Urothelium cell line (cell line): ENCODE measurements at places on chromosomes 11 and 22.

GRCh38 chr11:19614370-19614940, 98.2 kb upstream of the NAV2 start:
- no peak for DNase-seq

DNA sequence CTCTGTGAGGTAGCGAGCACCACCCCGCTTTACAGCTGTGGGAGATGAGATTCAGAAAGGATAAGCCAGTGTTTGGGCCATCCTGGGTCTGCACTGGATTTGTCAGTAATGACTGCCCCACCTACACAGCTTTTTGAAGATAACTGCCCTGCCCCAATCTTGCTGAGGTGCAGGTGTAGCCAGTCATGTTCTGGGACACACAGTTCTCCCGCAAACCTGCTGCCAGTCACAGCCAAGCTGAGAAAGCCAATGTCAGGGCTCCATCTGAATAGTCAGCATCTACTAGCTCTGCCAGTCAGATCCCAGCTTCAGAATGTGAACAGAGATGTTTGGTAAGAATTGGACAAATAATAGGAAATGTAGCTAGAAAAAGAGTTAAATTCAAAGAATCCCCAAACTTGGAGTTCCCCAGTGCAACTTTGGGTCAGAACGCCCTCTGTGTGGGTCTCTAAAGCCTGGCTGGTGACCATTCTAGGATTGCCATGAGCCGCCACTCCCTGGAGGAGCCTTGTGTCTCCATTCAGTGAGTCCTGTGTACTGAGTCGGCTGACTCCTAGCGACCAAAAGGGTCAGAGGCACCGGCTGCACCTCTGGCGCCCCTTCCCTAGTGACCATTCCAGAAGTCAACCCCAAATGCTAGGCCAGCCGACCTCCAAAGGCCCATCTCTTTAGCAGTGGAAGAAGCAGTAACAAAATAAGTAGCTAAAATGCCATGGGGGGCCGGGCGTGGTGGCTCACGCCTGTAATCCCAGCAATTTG, 2.4 kb upstream of the MB start:
- DNase-seq = no peak

DNA sequence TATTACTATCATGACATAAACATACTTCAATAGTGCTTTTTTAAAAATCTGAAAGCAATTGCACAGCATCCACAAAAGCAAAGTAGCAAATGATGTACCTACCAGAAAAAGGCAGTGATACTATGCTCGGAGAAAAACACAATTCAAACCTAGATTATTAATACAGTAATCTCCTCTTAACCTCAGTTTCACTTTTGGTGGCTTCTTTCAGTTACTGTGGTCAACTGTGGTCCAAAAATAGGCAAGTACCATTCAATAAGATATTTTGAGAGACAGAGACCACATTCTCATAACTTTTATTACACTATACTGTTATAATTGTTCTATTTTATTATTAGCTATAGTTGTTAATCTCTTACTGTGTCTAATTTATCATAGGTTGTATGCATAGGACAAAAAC, 20.8 kb downstream of the KCNA4 start:
- DNase-seq = no peak

DNA sequence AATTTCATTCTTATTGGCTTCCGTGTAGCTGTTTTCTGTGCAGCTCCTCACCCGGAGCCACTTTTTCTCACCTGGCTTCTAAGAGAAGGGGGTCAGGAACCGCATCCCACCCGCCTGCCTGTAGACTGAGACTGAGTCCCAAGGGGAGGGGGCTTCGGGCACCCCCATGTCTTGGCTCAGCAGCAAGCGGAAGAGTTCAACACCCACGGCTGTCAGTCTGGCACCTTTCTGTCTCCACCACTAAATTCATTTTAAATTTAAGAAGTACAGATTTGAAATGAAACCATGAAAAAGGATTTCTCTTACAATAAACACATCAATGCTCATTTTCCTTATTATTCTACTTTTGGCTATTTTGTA, 66.7 kb downstream of the EFCAB6 start:
- no peak for DNase-seq

DNA sequence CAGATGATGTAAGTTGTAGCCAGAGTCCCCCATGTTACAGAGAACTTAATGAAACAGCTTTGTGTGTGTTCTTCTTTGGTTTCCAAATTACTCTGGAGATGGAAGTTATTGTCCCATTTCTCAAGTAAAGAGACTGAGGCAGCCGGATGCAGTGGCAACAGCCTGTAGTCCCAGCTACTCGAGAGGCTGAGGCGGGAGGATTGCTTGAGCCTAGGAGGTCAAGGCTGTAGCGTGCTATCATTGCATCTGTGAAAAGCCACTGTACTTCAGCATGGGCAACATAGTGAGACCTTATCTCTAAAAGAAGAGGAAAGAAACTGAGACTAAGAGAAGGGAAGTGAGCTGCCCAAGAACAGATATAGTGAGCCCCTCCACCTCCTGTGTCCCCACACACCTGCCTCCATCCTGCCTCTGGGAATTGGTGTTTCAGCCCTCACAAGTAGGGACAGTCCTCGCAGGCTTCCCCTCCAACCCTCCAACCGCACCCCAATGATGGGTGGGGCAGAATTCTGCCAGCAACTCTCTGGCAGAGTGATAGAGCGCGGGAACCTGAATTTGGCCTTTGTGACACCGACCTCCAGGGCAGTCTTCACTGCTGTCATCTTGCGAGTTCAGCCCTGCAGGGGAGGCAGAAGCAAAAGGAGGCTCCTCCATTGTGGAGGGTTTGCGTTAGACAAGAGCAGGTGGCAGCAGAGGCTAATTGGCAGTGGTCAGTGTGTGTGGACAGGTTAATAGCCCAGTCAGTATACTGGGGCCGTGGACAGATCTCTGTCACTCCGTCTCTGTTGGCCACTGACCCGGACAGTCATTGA, 1.6 kb downstream of the PDXP start:
- DNase-seq = no peak

DNA sequence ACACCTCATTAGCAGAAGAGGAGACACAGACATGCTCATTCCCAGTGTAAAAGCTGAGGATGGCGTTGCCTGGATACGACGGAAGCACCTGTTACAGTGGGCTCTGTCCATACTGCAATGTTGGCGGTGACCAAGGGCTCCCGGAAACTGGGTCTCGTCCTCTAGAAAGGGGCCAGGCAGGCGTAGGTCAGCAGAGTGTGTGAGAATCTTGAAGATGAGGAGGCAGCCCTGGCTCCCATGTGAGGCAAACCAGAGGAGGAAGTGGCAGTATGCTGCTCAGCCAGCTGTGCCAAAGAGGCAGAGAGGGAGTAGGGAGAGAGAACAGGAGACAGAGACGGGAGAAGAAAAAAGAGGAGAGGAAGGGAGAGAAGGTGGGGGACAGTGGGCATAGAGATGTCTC, 10.3 kb downstream of the LTO1 start:
- no peak for DNase-seq

GRCh38 chr22:48532986-48533385, 1294.7 kb downstream of the BRD1 start:
- no peak for DNase-seq

GRCh38 chr11:74766905-74767304, 18.3 kb downstream of the RNF169 start:
- DNase-seq = no peak

- no peak for DNase-seq
These were observed 47.2 kb upstream of the CD5 start for GRCh38 chr11:61054927-61055562.

DNA sequence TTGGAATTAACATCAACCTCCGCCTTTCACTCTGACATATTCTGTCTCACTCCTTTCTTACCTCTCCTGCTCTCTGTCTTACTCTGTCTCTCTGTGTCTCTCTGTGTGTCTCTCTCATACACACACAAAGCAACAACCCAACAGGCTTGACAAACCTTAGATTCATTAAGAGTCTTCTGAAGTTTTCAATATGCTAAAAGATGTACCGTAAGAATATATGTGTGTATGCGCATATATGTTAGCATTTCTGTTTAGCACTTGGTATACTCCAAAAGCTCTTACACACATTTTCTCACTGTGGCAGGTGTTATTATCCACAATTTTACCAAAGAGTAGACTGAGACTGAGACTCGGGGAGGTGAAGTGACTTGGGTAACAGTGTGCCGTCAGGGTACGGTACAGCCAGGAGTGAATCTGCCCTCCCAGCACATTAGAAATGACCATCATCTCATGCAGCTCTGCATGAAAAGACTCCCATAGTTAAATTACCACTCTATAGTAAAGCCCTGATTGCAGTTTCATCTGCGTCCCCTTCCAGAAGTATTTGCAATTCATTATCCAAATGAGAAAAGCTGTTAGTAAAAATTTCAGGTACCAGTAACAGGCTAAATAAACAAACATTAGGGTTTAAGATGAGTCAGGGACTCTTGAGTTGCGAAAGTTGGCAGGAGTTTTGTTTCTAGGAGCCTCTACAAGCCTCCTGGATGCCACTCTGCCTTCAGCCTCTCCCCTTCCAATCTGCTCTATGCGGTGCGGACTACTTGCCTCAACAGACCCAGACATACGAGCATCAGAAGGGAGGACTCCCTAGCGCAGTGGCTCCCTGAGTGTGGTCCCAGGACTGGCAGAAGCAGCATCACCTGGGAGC, 195.2 kb upstream of the TMEM45B start:
- no peak for DNase-seq

DNA sequence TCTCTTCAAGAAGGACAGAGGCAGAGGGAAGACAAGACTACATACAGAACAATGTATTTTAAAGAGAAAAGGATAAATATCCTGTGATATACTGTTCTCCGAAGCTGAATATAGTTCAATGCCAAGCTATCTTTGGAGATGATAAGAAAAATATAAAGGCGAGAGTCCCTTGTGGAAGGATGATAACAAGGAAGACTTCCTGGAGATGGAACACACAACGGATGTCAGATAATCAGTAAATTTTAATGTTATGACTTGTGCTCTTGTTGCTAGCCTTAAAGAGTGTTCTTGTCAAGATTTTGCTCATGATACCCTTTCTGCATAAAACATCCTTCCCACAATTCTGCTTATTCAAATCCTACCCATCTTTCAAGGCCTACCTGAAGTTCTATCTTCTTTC, 6.8 kb upstream of the CTR9 start:
- DNase-seq = no peak

GRCh38 chr11:117918366-117919255, 10.6 kb downstream of the TMPRSS13 start:
- no peak for DNase-seq

GRCh38 chr11:78987748-78988147, 413.1 kb upstream of the NARS2 start:
- DNase-seq = no peak

DNA sequence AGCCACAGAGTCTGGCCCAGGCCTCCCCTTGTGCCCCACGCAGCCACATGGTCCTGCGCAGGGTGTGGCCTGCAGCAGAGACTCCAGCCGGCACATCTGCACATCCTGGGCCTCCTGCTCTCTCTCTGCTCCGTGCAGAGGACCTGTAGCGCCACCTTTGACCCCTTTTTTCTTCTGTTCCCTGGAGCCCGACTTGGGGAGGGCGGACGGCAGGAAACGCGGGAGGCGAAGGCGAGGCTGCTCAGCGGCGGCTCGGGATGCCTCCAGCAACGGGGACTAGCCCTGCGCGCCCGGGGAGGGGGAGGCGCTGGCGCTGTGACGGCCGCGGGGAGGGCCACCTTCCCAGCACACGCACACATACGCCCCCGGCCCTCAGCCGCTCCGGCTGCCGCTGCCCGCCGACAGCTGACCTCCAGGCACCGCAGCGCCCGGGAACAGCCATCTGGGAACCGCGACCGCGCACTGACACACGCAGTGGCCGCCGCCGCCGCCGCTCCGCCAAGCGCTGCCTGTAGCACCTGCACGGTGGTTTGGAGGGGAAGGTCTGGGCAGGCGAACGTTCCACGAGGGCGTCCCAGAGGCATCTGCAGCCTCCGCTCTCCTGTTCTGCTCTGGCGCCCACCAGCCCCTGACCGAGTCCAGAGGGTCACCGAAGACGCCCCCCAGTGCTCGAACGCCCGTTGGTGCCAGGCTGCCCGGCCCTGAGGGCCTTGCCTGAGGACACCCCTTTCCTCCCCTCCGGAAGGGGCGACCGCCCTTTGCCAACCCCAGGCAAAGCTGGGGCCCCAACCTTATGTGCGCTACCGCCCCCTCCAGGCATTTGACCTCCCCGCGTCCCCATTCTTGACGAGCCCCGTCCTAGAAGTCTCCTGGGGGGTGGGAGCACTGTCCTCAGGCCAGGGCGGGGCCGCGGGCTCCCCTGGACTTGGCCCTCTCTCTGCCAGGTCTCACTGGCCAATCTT, 16.9 kb upstream of the C22orf42 start:
- no peak for DNase-seq

GRCh38 chr22:22362936-22363335, 118.3 kb downstream of the VPREB1 start:
- no peak for DNase-seq

- no peak for DNase-seq
These were observed 1075.3 kb downstream of the TBC1D22A start for GRCh38 chr22:47837703-47838102.

DNA sequence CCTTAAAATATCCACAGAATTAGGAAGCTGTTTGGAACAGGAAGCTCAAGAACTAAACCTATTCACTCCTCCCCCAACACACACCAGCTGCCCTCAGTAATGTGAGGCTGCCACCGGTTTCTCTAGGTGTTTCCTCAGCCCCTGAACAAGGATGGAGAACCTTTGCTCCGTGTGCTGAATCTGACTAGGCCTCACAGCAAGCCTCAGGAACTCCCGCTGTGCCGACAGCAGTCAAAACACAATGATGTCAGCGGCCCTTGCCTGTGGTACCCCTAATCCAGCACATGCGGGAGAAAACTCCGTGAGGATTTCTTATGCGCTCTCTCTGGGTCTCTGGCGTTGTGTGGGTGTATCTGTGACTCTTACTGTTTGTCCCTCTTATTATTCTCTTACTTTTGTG, 153.3 kb downstream of the EFCAB6 start:
- no peak for DNase-seq

DNA sequence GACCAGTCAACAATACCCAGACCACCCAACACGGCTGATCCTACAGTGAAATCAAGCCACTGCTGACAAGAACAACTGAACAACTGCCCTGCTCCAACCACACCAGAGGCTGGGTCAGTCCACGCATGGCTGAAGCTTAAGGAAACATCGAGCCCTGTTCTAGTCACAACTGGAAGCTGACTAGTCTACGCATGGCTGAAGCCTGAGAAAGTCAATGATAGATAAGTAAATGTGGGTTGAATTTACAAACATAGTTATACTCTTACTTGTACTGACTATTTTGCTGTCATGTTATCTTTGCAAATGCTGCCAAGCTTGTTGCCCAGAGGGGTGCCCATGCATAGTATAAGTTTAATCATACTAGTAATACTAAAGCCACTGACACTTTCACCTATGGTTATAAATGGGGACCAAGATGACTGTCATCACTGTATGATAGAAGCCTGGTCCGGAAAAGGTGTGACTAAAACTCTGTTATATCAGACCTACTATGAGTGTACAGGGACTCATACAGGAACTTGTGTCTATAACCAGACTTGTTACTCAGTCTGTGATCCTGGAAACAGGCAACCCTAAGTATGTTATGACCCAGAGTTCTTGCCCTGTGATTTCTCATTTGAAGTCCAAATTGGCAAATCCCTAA, 43.4 kb upstream of the GLYAT start:
- DNase-seq = no peak

- no peak for DNase-seq
These were observed 2.5 kb upstream of the TMEM223 start for GRCh38 chr11:62794201-62794775.
